Spleen (tissue), 13 donors: ENCODE measurements at places on chromosomes 1 and 21. TPM values are rescaled to one million over a fixed set of nuclear protein-coding genes. Genes with fewer than 3 reads are reported as not detected.

DNA sequence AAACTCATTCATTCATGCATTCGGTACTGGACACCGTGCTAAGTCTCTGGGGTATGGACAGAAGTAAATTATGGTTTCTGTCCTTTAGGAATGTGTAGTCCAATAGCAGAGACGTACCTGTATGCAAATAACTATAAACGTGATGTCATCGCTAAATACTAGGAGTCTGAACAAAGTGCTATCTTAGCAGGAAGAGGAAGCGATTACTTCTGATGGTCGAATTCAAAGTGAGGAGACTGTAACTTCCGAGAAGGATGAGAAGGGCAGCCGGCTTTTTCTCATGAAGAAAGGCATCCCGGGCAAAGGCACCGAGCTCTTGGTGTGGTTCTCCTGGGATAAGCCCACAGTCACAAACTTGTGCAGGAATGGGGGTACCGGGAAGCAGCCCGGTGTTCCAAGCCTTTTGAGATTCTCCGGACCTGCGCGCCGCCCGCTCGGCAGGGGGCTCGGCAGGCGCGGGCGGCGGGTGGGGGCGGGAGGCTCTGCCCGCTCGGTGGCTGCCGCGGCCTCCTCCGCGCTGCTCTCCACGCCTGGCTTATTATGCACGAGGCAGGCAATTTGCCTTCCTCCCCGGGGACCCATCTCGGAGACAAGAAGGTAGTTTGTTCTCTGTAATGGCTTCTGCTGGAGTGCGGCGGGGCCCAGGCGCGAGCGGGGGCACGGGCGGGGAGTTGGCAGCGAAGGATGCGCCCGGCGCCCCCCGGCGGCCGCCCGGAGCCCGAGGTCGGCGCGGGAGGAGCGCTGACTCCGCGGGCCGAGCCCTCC lies 67.5 kb upstream of the CD1D start:
- DNase-seq, result peak; percentile 85
- no peaks in the 10 kb centered on the region for H3K36me3 ChIP-seq
- peaks cover 64% of the 10 kb centered on the region for H3K27me3 ChIP-seq
- H3K4me3 ChIP-seq, result peak overlapping the region; percentile 40
- H3K4me1 ChIP-seq, result peaks cover 15% of the 10 kb centered on the region

GRCh38 chr1:1435106-1435903 lies at the start of gene VWA1:
VWA1 (plus strand) TSS chr1:1435690; CDS start chr1:1435749, 59 bp downstream.
- DNase-seq, result peak; percentile 86
- peak within 1 kb of the TSS; percentile 23 for H3K4me3 ChIP-seq
- peaks cover 71% of the 10 kb centered on the region for H3K4me1 ChIP-seq
- H3K36me3 ChIP-seq, result no peaks in the 10 kb centered on the region
- H3K27me3 ChIP-seq, result peaks cover 40% of the 10 kb centered on the region
- peak within 1 kb of the TSS; percentile 81 for H3K27ac ChIP-seq

DNA sequence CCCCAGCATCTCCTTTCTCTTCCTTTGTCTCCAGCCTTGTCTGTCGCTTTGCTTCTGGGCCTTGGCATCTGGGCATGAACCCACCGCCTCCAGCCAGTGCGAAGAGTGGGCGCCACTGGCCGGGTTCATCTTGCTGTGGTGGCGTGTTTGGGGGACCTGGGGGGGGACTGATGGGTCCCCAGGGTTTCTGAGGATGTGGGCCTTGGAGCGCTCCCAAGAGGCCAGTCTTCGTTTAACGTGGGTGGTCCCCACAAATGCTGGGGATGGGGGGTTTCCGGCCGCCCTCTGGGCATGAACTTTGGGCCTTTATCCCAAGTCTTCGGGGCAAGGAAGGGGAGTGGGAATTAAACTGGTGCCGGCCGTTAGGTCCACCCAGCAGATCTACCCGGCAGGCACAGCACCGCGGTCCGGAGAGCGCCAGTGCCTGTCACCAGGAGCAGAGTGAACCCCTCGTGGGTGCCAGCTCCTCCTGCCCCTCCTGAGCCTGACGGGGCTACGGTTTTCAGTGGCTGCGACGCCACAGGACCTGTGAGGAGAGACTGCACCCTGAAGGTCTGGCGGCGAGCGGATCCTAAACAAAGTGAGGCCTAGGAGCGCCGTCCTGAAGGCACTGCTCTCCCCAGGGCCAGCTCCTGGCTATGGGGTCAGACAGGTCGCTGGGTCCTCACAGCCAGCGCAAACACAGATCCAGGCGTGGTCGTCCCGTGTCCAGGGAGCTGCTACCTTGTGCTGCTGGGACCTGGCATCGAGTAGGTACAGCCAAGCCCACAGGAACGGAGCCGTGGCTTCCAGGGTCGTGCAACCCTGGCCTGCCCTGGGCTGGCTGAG lies 12.1 kb upstream of the C1orf174 start:
- peak; percentile 71 for DNase-seq
- no peak overlapping the region for H3K4me3 ChIP-seq
- H3K27me3 ChIP-seq, result no peaks in the 10 kb centered on the region
- peaks cover 14% of the 10 kb centered on the region for H3K4me1 ChIP-seq

GRCh38 chr1:43711524-43712386 lies 4.4 kb downstream of the ST3GAL3 start:
- no peaks in the 10 kb centered on the region for H3K36me3 ChIP-seq
- peaks cover 41% of the 10 kb centered on the region for H3K4me1 ChIP-seq
- no peaks in the 10 kb centered on the region for H3K27me3 ChIP-seq
- no peak overlapping the region for H3K4me3 ChIP-seq

DNA sequence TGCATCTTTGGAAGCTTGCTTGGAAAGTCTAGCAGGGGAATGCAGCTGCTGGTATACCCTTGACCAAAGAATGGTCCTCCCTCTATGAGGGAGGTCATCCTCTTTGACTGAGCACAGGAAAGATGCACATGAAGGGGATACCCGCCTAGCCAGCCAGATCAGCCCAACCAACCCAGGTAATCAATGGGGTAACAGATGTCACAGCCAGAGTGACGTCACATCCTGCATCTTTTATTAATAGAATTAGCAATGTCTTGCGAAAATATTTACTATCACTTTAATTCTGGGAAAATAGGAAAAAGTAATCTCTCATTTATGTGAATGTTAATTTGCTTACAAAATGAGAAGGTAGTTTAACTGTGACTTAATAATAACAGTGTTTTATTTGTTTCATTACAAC lies 25.6 kb upstream of the PTBP2 start:
- no peaks in the 10 kb centered on the region for H3K27me3 ChIP-seq
- no peak for DNase-seq
- peaks cover 7% of the 10 kb centered on the region for H3K4me1 ChIP-seq
- H3K27ac ChIP-seq, result no peak overlapping the region

GRCh38 chr21:26715878-26716506 lies 129.2 kb downstream of the ADAMTS1 start:
- H3K36me3 ChIP-seq, result no peaks in the 10 kb centered on the region
- no peak overlapping the region for H3K4me3 ChIP-seq
- H3K27me3 ChIP-seq, result no peaks in the 10 kb centered on the region
- no peak for DNase-seq
- H3K27ac ChIP-seq, result no peak overlapping the region
- H3K4me1 ChIP-seq, result no peaks in the 10 kb centered on the region

DNA sequence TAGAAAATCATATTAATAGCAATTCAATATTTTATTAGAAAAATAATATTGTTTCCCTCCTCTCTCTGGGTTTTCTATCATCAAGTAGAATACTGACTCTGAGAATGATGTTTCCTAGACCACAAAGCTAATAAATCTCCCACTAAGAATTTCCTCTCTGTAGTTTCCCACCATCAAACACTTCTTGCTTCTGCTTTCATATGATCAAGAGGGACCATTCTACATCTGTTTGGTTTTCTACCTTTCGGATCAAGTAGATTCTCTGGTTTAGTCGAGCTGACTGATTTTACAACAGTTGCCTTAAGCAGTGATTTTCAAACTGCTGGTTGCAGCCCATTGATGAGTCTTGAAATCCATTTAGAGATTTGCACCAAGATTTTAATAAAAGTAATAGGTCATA lies 240.2 kb upstream of the PTBP2 start:
- H3K36me3 ChIP-seq, result no peaks in the 10 kb centered on the region
- DNase-seq, result no peak
- H3K27ac ChIP-seq, result no peak overlapping the region
- no peak overlapping the region for H3K4me3 ChIP-seq
- no peaks in the 10 kb centered on the region for H3K4me1 ChIP-seq

GRCh38 chr1:204348722-204349121 lies 11.0 kb downstream of the PLEKHA6 start:
- DNase-seq, result peak; percentile 80
- H3K27me3 ChIP-seq, result peaks cover 3% of the 10 kb centered on the region
- peaks cover 27% of the 10 kb centered on the region for H3K4me1 ChIP-seq
- no peak overlapping the region for H3K4me3 ChIP-seq
- H3K27ac ChIP-seq, result peak overlapping the region; percentile 64
- H3K36me3 ChIP-seq, result no peaks in the 10 kb centered on the region

DNA sequence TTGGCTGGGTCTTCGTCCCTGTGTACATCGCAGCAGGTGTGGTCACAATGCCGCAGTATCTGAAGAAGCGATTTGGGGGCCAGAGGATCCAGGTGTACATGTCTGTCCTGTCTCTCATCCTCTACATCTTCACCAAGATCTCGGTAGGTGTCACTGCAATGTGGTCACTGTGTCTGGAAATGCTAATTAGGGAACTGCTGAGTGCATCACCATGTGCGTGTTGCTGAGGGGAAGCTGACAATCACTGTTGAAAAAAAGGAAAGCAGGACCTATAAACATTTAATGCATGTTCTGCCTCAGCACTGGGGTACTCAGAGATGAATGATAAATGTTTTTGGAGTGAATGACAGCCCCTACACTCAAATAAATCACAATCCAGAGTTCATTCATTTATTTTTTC lies 6.8 kb downstream of the SLC5A9 start:
- H3K4me1 ChIP-seq, result peaks cover 27% of the 10 kb centered on the region
- no peak overlapping the region for H3K4me3 ChIP-seq
- DNase-seq, result no peak
- no peak overlapping the region for H3K27ac ChIP-seq
- no peaks in the 10 kb centered on the region for H3K27me3 ChIP-seq

DNA sequence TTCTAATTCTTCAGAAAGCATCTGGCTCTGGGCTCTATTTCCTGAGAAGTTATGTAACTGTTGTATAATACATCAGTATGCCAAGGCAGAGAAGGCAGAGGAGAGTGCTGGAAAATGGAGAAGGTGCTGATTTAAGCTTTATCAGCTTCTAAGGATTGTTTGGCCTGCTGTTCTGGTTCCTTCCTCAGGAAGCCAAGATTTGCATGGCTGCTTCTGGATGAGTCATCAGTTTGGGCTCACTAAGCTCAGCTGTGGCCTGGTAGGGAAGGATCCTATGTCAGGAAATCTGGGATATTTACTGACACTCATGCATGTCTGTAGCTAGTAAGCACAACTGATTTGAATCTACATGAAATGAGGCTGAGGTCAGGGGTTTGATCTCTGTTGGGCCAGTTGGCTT lies 73.2 kb upstream of the ADGRL4 start:
- no peaks in the 10 kb centered on the region for H3K4me1 ChIP-seq
- DNase-seq, result no peak
- H3K27ac ChIP-seq, result no peak overlapping the region
- no peaks in the 10 kb centered on the region for H3K27me3 ChIP-seq
- no peak overlapping the region for H3K4me3 ChIP-seq

DNA sequence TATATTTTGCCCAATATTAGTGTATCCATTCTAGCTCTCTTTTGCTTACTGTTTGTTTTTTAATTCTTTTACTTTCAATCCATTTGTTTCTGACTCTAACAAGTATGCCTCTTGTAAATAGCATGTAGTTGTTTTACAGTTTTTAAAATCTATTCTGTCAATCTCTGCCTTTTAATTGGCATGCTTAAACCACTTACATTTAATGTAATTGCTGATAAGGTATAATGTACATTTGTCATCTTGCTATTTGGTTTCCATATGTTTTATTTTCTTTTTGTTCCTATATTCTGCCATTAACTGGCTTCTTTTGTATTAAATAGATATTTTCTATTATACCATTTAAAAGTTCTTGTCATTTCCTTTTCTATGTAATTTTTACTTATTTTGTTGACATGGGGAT lies 16.2 kb upstream of the MAB21L3 start:
- H3K27me3 ChIP-seq, result no peaks in the 10 kb centered on the region
- no peaks in the 10 kb centered on the region for H3K4me1 ChIP-seq
- no peaks in the 10 kb centered on the region for H3K36me3 ChIP-seq
- H3K4me3 ChIP-seq, result no peak overlapping the region
- no peak for DNase-seq

DNA sequence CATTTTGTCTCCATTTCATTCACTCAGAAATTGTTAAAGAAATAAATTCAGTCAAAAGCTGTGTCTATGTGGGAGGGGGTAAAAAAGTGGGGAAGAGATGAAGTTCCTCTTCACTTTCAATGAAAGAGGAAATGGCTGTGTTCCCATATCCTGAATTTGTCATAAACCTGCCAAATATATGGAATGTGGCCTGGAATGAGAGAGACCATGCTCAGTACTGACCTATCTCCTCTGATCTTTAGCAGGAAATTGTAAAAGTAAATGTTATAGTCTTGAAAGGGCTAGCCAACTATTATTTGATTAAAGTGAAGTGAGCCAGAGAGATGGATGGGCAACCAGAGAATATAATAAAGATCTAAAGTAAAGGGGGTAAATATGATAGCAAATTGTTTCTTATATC lies 130.3 kb upstream of the C21orf91 start:
- H3K27ac ChIP-seq, result peak overlapping the region; percentile 32
- H3K4me3 ChIP-seq, result no peak overlapping the region
- peaks cover 4% of the 10 kb centered on the region for H3K4me1 ChIP-seq
- H3K36me3 ChIP-seq, result no peaks in the 10 kb centered on the region
- no peaks in the 10 kb centered on the region for H3K27me3 ChIP-seq

DNA sequence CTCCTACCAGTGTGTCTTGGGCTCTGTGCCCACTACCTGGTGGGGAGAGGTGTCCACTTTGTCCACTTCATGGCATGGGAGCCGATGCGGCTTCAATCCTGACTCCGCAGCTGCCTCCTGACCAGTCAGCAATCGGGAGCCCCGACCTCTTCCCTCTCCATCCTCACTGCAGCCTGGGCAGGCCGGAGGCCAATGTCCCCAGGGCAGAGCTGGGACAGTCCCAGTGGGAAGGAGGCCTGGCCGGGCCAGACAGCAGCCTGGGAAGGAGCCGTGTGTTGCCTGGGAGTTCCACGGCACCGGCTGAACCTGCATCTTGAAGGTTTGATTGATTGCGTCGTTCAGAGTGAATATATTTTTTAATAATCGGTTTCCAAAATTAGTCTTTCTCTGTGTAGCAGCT lies 330.9 kb upstream of the VAMP3 start:
- H3K36me3 ChIP-seq, result no peaks in the 10 kb centered on the region
- no peak for DNase-seq
- peaks cover 44% of the 10 kb centered on the region for H3K4me1 ChIP-seq
- H3K4me3 ChIP-seq, result no peak overlapping the region

Gene FRRS1
- total RNA-seq, result 2.5 TPM

Gene PIGR
- total RNA-seq, result 0.94 TPM

Gene IGSF21
- total RNA-seq, result 18.3 TPM
